ENCODE measurements at places on chromosomes 3 and 15. TPM values are rescaled to one million over a fixed set of nuclear protein-coding genes. Genes with fewer than 3 reads are reported as not detected.

DNA sequence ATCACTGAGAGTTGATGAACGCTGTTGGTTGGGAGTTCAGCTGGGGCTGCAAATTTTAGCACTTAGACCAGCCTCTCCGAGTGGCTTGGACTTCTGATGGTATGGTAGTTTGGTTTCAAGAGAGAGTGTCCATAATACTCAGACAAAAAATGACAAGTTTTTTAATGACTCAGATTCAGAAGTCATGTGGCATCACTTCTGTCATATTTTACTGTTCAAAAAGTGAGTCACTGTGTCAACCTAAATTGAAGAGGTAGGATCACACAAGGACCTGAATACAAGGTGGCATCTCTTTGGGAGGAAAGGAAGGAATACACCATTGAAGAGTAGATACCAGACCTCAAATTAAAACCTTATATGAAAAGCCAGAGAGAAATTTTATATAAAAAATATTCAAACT is 99.1 kb upstream of the CHMP2B start:
- DNase-seq: no peak

The CEMIP gene
- polyA plus RNA-seq: 5.0 TPM

GRCh38 chr3:59443618-59444293 is 393.9 kb upstream of the CFAP20DC start:
- DNase-seq: no peak

GRCh38 chr3:197667968-197668367 is 68.7 kb downstream of the RUBCN start:
- DNase-seq: no peak

DNA sequence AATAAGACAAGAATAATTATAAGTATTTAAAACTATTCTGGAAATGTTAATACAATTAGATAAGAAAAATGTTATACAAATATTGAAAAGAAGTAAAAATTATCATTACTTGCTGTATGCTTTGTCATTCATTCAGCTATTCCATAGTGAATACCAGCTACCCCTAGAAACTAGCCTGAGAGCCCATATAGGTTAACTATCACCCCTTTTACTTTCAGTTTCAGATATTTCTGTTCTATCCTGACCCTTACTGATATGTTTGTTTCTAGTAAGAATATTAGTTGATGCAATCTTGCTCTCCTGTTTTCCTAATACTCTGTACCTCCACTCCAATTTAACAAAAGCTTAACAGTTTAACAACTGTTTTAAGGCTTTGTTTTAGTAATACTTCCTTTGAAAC is 31.6 kb downstream of the FAM227B start:
- DNase-seq: no peak

The IL20RB gene
- 0.57 TPM for polyA plus RNA-seq

The SPTBN5 gene
- polyA plus RNA-seq: 1.3 TPM

DNA sequence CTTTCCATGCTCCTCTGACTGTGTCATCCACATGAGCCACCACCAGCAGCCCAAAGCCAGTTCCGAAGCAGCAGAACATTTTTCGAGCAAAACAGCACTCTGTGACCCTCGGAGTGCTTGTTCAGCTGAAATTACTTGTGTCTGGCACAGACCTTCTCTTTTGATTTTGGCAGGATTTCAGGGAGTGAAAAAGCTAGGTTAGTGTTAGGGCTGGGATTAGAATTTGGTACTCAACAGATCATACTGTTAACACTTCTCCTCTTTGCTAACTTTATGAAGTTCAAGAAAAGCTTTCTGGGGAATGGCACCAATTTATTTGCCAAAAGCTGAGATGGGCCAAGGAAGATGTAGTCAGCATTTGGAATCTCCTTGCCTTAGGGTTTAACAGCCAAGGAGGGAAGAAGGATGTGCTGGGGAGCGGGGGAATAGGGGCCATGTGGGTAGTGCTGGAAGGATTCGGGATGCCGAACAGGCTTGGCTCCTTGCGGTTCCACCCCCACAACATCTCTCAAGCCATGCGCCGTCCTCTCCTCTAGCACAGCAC is 55.1 kb upstream of the TRA2B start:
- no peak for DNase-seq

The CYP8B1 gene
- 0.92 TPM for polyA plus RNA-seq

DNA sequence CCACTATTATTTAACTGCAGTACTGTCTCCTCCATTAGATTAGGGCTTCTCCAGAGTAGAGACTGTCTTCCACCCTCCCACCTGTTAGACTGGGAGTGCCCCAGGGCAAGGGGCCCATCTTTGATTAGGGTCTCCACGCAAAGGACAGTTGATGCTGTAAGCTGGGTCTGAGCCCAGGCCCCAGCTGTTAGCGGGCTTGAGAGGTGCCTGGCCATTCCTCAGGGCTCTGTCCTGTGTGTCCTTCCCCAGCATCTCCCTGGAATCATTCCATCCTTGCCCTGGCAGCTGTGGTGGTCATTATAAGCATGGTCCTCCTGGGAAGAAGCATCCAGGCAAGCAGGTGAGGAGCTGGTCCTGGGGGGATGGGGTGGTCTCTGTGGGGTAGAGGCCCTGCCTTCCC is 6.1 kb downstream of the SLC51B start:
- DNase-seq: no peak

All from left renal pelvis (tissue), 4 donors.